ENCODE measurements at places on chromosomes 4 and X. TPM values are rescaled to one million over a fixed set of nuclear protein-coding genes. Genes with fewer than 3 reads are reported as not detected.
A peak's percentile ranks its signal among the peaks of the same experiment; 100 is the strongest.

DNA sequence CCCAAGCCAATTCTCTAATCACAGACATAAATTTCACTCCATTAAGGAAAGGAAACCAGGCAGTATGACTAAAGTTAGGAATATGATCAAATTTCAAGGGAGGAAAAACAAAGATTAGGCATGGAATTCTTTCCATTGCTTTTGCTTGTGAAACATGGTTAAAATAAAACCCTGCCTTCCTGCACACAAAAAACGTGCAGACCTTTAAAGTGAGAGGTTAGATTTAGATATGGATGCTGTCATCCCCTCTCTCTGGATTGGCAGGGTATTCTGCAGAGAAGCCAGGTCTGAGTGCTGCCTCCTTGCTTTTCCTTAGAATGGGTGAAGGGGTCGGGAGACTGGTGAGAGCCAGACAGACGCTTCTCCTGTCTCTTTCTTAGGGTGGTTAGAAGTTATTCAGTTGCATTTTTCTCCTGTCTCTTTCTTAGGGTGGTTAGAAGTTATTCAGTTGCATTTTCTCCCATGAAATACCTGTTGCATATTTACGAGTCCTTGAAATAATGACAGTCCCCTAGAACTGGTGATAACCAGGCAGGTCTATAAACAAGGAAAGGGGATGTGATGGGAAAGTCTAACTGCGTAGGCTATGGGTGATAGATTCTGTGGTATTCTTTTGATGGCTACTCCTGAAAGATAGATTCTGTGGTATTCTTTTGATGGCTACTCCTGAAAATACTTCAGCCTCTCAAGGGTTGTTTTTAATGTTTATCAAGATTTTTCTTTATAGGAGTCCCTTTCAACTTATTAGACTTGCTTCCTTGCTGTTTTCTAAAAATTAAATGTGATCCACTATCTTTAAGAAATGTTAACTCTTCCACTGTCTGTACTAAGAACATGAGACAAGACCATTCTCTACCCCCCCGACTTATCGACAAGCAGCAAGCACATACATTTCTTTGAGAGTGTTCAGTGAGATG is 163.6 kb downstream of the SPRY1 start:
- no peak for DNase-seq

DNA sequence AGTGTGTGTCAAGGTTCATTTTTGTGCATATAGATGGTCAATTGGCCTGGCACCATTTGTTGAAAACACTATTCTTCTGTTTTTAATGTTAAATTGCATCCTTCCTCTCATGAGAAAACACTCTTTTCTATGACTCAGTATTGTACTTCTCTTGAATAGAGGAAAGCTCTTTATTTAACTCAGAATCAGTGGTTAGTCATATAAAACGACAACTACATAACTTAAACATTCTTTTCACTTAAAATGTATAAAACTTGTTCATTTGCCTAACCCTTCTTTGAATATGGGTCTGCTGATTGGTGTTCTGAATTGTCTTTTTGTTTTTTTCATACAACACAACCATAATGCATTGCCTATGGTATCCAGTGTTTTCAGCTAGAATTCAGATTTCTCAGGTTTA is 17.2 kb upstream of the MRPL1 start:
- no peak for DNase-seq

GRCh38 chr4:1976416-1977352 is 32.1 kb downstream of the NELFA start:
- peak; percentile 42 for DNase-seq

Gene TMPRSS11B
- total RNA-seq, result not detected

Gene MSX1
- 0.33 TPM for total RNA-seq

- DNase-seq, result no peak
Observed at GRCh38 chr4:92387459-92388069, 83.8 kb downstream of the GRID2 start.

Gene PLP1
- 0.81 TPM for total RNA-seq

Gene NUDT11
- total RNA-seq, result 0.08 TPM

GRCh38 chr4:153344131-153345011 is at the start of gene MND1:
Gene MND1, plus strand, starts transcription at chr4:153344688. Its CDS starts 50 bp downstream, at chr4:153344738.
- DNase-seq, result peak; percentile 82

DNA sequence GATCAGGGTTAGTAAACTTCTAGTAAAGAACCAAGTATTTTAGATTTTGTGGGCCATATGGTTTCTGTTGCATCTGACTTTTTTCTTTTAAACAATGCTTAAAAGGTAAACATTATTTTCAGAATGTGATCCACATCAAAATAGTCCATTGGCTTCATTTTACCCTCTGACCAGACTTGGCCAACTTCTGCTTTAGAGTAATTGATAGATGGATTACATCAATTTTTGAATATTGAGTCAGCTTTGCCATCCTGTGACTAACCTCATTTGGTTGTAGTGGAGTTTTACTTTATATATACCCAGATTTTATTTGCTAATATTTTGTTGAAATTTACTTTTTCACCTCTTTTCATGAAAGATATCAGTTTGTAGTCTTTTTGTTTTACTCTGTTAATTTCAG is 559.8 kb downstream of the TLL1 start:
- no peak for DNase-seq

- DNase-seq, result no peak
Observed at GRCh38 chr4:78337244-78338020, 214.1 kb upstream of the ANXA3 start.

Gene RHOXF2B
- total RNA-seq, result 0.10 TPM

DNA sequence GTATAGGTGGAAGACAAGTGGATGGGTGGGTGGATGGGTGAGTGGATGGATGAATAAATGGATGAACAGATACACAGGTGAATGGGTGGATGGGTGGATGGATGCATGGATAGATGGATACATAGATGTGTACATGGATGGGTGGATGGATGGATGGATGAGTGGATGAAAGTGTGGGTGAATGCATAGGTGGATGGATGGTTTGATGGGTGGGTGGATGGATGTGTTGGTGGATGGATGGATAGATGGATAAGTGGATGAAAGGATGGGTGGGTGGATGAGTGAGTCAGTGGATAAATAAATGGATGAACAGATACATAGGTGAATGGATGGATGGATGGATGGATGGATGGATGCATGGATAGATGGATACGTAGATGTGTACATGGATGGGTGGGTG is 1.6 kb downstream of the CRLF2 start:
- no peak for DNase-seq

DNA sequence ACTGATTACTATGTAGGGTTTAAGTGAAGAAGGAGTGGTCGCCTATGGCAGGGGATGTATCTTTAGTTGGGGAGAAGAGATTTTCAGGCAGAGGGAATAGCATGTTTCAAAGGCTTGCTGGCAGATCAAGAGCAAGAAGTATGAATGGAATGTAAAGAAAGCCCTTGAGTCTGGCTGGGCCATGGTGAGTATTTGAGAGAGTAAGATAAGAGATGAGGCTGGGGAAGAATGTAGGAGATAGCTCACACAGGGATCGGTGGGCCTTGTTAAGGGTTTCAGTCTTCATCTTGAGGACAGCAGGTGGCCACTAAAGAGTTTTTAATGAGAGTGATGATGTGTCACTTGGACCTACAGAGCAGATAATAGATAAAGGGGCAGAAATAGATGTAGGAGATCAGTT is 319.1 kb upstream of the RPS6KA3 start:
- DNase-seq, result no peak

- DNase-seq, result no peak
Observed at GRCh38 chr4:169907705-169908104, 118.5 kb downstream of the MFAP3L start.

Gene MAGEC2
- total RNA-seq, result not detected

GRCh38 chr4:108342325-108342970 is 173.7 kb upstream of the LEF1 start:
- DNase-seq, result no peak

Gene TCEAL2
- not detected for total RNA-seq

- DNase-seq, result no peak
Observed at GRCh38 chrX:72662020-72662747, 51.9 kb downstream of the PHKA1 start.

Gene CCDC160
- total RNA-seq, result not detected

GRCh38 chr4:152516156-152516555 is 19.7 kb downstream of the FBXW7 start:
- no peak for DNase-seq

Gene IBSP
- not detected for total RNA-seq

GRCh38 chr4:82968972-82969371 is 41.7 kb downstream of the LIN54 start:
- DNase-seq, result no peak

DNA sequence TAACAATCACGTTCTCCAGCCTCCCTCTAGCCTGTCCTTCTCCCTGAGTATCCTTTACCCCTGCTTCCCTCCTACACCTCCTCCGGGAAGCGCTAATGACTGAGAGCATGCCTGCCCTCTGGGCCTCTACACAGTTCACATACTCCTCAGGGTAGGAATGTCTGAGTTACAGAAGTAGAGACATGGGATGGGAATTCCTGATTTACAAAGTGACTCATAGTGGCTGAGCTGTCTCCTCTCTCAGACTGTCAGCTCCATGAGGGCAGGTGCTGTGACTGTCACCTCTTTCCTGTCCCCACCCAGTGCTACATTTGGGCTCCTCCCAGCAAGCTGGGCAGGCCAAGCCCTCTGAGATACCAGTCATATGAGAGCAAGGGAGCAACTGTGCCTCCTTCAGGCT is 2.6 kb downstream of the LAS1L start:
- DNase-seq, result no peak

GRCh38 chr4:96103086-96103485 is 263.2 kb downstream of the PDHA2 start:
- DNase-seq, result no peak

DNA sequence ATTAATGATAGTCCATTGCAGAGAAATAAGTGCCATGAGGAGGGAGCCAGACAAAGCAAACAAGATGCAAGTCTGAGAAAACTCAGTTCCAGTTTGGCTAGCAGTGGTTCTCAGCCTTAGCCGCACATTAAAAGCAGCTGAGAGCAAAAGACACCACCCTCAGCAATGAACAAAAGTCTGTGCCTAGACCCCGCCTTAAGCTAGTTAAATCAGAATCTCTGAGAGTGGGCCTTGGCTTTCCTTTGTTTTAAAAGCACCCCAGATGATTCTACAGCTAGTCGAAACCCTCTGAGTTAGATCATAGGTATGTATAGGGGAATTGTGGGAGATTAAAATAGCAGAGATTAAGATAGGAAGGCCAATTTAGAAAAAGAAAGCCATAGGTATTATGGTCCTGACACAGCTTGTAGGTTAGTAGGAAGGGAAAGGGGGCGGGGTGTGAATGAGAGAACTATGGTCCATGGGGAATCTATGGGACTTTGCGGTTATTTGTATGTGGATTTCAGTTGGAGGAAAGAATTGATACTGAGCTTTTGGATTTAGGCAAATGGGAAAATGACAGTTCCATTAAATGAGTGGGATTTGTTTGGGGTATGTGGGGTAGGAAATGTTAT is 12.0 kb downstream of the SPRY1 start:
- no peak for DNase-seq

Gene UNC5C
- total RNA-seq, result 0.86 TPM

GRCh38 chr4:24570574-24571236 is 13.6 kb downstream of the DHX15 start:
- DNase-seq, result no peak

- DNase-seq, result no peak
Observed at GRCh38 chr4:147749811-147750321, 18.0 kb downstream of the ARHGAP10 start.

Gene CCNB3
- total RNA-seq, result 0.18 TPM

Gene HS3ST1
- total RNA-seq, result 0.08 TPM

Gene SLC9A7
- 8.6 TPM for total RNA-seq

DNA sequence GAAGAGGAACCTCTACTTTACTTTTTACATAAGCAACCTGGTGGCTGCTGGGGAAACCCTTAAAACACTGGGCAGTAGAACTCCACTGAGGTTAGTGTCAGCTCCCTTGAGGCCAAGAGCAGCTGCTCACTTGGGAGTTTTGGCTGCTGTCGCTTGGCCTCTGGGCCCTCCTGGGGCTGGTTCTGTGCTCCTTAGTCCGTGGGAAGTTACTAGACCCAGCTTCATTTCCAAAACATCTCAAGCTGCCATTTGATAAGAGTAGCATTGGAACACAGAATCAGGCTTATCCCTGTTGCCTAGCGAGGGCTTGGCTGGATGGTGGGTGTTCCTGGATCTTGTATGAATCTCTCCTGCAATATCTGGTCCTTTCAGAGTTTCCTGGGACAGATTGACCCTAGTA is 26.1 kb downstream of the RNF4 start:
- no peak for DNase-seq

Gene SASH3
- 2.4 TPM for total RNA-seq

Gene CLIC2
- 6.0 TPM for total RNA-seq

DNA sequence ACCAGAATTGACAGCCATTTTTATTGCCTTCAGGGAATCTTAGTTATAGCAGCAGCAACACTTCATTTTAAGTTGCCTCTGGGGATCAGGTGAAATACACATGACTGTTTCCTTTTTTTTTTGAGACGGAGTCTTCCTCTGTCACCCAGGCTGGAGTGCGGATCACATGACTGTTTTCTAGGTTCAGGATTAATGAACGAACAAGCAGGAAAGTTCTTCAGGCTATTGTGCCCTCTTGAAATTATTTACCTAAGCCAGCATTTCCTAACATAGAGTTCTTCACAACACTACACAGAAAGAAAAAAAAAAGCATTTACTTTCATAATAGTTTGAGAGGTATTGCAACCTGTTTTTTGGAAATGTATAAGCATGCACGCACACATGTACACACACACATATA is 2032.8 kb downstream of the PCDH7 start:
- no peak for DNase-seq

DNA sequence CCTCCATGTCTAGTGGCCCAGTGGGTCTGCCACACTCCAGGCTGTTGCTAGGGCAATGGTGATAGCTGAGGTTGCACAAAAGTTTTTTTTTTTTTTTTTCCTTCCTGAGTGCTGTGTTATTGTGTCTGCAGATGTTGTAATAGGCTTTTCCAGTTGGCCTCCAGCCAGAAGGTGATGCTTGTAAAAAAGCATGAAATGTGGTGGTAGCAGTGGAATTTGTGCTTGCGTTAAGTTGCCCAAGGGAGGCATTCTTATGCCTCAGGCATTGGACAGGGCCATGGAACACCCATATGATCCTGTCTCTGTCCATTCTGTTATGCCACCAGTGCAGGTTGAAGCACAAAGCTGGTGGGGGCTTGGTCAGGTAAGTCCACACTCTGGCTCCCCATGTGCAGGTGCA is 660.5 kb upstream of the SPANXN1 start:
- no peak for DNase-seq

- no peak for DNase-seq
Observed at GRCh38 chr4:19224820-19225219, 1026.9 kb upstream of the SLIT2 start.

GRCh38 chrX:53486285-53486684 is 52.1 kb upstream of the HSD17B10 start:
- DNase-seq, result no peak

- no peak for DNase-seq
Observed at GRCh38 chr4:186829097-186829496, 105.4 kb upstream of the FAT1 start.

DNA sequence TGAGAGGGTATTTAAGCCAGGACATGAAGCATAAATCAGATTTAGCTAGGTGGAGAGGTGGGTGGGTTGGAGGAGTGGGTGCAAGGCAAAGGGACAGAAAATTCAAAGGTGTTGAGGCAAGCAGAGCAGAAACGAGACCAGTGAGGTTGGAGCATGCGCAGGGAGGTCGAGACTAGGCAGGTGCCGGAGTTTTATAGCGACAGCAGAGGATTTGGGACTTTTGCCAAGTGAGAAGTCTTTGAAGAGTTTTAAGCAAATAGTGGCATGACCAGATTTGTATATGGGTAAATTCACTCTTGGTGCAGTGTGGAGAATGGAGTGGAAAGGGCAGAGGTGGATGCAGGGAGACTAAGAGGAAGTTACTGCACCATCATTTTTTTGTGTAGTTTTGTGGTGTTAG is 107.0 kb upstream of the TLR2 start:
- DNase-seq, result no peak
